ENCODE measurements at places on chromosomes 3 and 15.

GRCh38 chr3:69161587-69162307 lies 39.4 kb upstream of the LMOD3 start:
- peak; percentile 18 for DNase-seq

DNA sequence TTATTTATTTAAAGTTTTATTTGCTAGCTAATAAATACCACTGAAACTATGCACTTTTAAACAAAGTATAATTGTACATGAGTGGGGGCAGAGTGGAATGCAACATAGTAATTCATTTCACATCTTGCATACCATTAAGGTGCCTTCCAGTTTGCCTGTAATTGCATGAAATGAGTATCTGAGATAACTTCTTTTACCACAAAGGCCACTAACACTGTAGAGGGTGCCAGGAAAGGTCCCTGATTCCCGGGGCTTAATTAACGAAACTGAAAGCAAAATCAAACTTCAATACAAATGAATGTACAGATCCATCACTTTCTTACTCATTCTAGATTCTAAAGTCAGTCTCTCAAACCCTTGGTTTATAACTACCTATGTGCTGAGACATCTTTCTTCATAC lies 2.1 kb downstream of the CD47 start:
- DNase-seq: no peak

DNA sequence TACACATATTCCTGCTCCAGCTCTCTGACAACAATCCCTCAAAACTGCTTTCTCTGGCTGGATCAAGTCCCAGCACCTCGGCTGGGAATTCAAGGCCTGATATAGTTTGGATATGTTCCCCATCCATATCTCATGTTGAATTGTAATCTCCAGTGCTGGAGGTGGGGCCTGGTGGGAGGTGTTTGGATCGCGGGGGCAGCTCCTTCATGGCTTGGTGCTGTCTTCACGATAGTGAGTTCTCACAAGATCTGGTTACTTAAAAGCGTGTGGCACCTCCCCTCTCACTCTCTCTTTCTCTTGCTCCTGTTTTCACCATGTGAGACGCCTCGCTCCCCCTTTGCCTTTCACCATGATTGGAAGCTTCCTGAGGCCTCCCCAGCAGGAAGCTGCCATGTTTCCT lies 47.4 kb upstream of the SYN2 start:
- DNase-seq: no peak

GRCh38 chr15:84942456-84942855 lies 39.2 kb upstream of the PDE8A start:
- DNase-seq: no peak

DNA sequence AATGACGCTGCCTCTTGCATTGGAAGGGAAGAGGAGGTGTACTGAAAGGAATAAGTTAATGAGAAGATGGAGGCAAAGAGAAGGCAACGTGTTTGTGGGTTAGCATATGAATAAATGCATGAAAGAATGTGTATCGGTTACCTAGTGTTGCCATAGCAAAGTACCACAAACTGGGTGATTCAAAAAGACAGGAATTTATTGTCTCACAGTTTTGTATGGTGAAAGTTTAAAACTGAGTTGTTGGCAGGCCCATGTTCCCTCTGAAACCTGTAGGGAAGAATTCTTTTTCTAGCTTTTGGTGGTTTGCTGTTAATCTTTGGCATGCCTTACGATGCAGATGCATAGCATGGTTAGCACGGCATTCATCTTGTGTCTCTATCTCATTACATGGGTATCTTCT lies 729.9 kb downstream of the MECOM start:
- DNase-seq: no peak

GRCh38 chr3:184314700-184315542 lies 515 bp downstream of the EIF4G1 start:
- peak; percentile 39 for DNase-seq

GRCh38 chr3:29922992-29923746 lies 642.3 kb downstream of the RBMS3 start:
- DNase-seq: no peak

DNA sequence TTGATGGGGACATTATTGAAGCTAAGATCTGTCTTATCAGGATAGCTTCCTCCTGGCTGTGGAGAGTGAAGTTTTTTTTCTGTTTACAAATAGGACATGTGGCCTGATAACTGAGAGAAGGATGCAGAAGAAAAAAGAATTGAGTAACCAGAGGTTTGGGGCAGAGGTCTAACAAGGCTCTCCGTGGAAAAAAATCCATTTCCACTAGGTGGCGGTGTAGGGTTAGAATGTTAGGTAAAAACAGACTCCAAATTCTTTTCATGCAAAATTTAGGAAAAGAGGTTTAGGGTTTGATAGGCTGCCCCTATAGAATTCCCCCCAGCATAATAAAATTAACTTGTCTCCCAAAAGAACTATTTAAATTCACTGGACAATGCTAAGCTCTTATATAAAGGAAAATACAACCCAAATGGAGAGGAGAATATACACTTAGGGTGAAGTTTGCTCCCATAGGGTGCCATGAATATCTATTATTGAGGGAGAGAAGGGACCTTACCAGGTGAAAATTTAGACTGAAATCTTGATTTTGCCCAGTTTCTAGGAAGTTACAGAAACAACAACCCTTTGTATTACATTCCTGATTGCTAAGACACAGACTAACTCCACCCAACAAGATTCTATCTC lies 1560.4 kb downstream of the OTOL1 start:
- DNase-seq: peak; percentile 40
